ENCODE measurements at places on chromosomes 5 and 9.

GRCh38 chr5:24555229-24555628 is 89.5 kb downstream of the CDH10 start:
- no peak for DNase-seq

GRCh38 chr9:35490155-35490909 is 421 bp downstream of the RUSC2 start:
- no peak for DNase-seq

GRCh38 chr9:135365013-135365768 is 114.4 kb upstream of the PPP1R26 start:
- no peak for DNase-seq

GRCh38 chr5:38483805-38484398 is 72.5 kb downstream of the LIFR start:
- DNase-seq, result no peak

DNA sequence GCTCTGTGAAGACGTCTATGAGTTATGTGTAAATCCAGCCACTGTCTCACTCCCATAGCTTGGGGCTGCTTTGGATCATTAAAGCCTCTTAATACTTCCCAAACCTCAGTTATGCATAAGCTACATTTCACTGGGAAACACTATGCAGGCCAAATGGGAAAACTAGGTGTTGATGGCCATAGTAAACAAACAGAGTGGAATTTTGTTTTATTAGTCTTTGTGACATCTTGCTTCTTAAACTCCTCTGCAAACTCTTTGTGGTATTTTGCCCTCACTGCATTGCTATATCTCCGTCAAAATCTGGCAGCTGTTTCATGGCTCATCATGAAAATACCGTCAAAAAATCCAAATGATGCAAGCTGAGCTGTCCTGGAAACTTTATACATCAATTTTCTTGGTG is 167.2 kb upstream of the HMHB1 start:
- DNase-seq, result no peak

- no peak for DNase-seq
Measured at GRCh38 chr5:1673042-1673677, 126.5 kb downstream of the MRPL36 start.

DNA sequence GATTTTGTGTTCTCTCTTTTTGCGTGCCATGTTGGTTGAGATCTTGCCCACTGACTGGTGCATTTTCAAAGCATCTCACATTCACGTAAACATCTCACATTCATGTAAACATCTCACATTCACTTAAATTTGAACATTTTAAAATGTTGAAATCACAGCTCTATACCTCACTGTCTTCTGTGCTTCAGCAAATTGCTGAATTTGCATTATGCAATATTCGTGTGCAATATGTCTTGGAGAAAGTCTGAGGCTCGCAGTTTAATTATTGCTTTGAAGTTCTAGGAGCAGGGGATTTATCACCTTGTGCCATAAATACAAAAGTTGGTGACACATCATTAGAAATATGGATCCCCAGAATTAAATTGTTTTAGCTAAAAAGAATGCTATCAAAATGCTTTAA is 42.6 kb downstream of the TNFSF15 start:
- no peak for DNase-seq

All from stimulated activated CD4-positive, alpha-beta T cell treated with anti-CD3 and anti-CD28 coated beads, TNF-alpha, amount 100 ng/mL, for 24 hours (primary cell).